ENCODE measurements at places on chromosomes 5 and 9.

GRCh38 chr5:146699664-146700418 is 178.7 kb downstream of the PPP2R2B start:
- DNase-seq, result no peak

GRCh38 chr9:134253606-134254205 is 72.5 kb upstream of the RXRA start:
- DNase-seq, result no peak

GRCh38 chr9:133134388-133135145 is 13.5 kb upstream of the RALGDS start:
- DNase-seq, result no peak

DNA sequence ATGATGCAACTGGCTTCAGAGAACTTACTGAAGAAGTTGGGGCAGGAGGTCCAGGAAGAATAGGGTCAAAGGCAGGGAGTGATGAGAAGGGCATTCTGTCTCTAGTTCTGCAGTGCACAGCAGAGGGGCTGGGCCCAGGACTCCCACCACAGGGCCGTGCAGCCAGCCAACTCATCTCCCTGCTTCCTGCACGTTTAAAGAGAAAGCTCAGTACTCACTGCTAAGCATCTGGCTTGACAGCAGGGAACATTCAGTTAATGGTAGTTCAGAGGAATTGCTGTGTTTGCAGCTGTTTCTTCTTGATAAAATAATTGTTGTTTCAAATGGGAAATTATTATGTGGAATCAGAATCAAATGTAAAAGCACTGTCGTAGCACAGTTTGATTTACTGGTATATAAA is 25.6 kb upstream of the SCAMP1 start:
- DNase-seq, result no peak

- no peak for DNase-seq
These were observed 11.6 kb upstream of the FBP1 start for GRCh38 chr9:94650949-94651348.

DNA sequence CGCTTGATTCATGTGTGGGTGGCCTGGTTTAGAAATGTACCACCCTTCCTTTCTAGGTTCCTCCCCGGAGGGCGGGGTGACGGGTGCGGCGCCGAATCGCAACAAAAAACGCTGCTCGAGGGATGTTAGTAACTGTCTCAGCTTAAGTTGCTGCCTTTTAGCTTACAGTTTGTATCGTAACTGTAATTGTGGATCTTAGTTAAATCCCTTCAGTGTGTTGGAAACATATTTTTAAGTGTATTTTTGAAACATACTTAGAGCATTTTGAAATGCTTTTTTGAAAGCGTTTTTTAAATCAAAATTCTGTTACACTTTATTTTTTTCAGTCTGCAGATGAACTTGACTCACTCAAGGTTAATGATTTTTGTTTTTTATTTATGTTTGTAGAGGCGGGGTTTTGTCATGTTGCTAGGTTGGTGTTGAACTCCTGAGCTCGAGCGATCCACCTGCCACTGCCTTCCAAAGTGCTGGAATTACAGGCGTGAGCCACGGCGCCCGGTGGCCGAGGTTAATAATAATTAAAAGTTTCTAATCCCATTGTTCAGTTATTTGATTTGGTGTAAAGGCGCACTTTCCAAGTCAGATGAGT is 997 bp upstream of the CHD1 start:
- peak; percentile 72 for DNase-seq

- no peak for DNase-seq
These were observed 141.1 kb upstream of the SLC12A2 start for GRCh38 chr5:127942246-127943060.

- DNase-seq, result no peak
These were observed 125.9 kb downstream of the NFIB start for GRCh38 chr9:14188011-14188410.

DNA sequence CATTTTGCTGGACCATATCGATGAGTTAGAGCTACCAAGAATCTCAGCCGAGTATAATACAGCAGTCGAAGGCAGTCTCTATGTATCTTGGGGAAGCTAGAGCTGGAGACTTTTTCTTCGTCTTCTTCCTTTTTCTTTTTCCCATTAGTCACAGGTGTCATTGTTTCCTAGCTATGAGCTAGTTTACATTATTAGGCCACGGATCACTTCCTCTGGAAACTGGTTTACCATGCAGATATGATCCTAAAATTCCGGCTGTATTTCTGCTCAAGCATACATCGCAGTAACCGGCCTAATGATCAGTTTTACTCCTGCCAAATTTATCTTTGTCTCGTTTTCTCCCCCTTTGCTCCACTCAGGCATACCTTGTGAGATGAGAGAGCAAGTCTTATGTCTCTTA is 312.8 kb downstream of the ARHGAP26 start:
- no peak for DNase-seq

GRCh38 chr5:142864290-142865260 is 94.4 kb downstream of the ARHGAP26 start:
- no peak for DNase-seq

DNA sequence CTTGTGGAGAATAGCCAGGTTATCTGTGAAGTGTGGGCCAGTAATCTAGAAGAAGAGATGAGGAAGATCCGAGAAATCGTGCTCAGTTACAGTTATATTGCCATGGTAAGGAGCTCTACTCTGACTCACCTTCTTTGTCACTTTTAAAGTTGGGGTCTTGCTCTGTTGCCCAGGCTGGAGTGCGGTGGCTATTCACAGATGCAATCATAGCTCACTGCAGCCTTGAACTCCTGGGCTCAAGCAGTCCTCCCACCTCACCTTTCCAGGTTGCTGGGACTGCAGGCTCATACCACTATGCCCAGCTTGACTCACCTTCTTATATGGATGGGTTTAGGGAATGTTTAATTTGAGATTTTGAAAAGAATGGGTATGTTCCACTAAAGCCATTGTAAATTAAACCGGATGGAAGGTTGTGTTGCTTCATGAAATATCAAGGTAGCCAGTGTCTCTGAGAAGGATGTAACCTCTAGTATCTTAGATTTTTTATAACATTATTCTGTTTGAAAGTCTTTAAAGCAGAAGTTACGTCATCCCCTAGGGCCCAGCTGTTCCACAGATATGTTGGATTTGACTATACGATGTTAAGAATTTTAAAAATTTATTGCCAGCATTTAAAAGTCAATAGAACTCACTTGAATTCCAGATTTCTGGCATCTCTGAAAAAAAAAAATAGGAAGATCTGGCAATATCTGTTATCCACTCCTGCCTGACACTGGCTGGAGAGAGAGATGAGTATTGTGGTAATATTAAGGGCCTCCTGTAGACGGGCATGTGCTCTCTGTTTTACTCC is 5.1 kb downstream of the CNOT8 start:
- DNase-seq, result no peak

All from GDM1 (cell line).